ENCODE measurements at places on chromosomes 7 and 10. TPM values are rescaled to one million over a fixed set of nuclear protein-coding genes. Genes with fewer than 3 reads are reported as not detected.

DNA sequence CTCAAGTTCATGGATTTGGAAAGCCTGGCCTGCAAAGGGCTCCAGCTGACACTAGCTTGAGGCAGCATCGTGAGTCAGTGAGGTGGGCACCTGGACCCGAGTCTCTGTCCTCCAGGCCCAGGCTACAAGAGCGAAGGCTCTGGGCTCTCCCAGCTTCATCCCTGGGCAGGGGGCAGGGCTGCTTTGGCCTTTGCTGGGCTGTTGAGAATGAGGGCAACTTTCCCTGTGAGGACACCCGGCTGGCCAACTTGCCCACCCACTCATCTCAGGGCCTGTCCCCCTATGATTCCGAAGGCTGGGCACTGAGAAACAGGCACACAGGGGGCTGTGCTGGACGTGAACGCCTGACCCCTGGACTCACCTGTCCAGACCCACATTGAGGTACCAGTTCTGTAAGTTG, 24.4 kb downstream of the LDB3 start:
- DNase-seq, result no peak
- no peak overlapping the region for H3K27ac ChIP-seq
- H3K4me3 ChIP-seq, result no peak overlapping the region
- no peaks in the 10 kb centered on the region for H3K36me3 ChIP-seq

BCL7B gene
- 50.4 TPM for total RNA-seq

DNA sequence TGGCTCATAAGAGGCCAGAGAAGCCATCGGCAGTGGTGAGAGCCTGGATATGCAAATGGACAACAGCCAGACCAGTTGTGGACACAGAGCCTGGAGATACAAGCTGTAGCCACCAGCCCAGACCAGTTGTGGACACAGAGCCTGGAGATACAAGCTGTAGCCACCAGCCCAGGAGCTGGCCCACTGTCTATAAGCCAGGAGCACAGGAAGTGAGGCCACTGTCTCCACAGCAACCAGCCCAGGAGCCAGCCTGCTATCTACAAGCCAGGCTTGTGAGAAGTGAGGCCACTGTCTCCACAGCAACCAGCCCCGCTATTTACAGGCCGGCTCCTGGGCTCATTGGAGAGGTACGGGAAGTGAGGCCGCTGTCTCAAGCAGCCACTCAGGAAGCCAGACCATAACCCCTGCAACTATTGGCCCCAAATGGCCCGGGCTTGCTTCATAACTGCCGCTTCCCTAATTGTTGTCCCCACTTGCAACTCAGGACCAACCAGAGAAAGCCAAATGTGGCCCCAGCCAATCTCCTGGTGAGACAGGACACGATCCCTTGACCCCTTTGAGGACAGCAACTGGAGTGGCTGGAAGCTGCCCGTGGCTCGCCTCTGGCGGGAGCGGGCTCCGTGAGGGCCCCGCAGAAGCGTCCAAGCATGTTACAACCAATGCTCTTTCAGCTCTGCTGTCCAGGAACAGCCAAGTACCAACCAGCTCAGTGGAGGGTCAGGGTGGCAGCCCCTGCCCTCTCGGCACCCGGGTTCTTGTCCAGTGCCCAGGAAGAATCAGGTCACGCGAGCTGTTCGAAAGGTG, 44.1 kb upstream of the CNPY1 start:
- no peak for DNase-seq
- H3K27me3 ChIP-seq, result peaks cover 5% of the 10 kb centered on the region
- H3K27ac ChIP-seq, result no peak overlapping the region
- no peaks in the 10 kb centered on the region for H3K4me1 ChIP-seq

- H3K27me3 ChIP-seq, result no peaks in the 10 kb centered on the region
- H3K4me1 ChIP-seq, result peaks cover 18% of the 10 kb centered on the region
- no peak for DNase-seq
- peak overlapping the region; percentile 68 for H3K4me3 ChIP-seq
- no peaks in the 10 kb centered on the region for H3K36me3 ChIP-seq
Measured at GRCh38 chr10:47383261-47384147, 589 bp downstream of the ZNF488 start.

DNA sequence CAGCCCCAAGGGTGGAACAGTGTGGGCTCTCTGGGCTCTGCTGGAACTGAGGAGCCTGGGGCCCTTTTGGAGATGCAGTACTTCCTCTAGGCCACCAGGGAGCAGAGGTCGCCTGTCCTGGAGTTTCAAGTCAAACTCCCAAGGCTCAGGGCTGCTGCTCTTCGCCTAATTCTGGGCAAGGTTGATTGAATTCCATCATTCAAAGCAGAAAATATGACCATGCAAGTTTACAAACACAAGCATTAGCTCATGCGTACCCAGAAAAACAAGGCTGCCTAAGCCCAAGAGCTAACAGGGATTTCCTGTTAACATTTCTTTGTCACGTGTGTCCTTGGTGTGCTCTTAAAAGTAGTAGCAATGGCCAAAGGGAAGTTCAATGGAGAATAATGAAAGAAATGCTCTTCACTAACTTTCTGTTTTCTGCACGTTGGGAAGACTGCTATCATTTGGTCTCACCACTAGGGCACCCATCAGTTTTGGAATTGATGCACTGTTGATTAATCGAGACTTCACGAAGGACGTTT, 20.1 kb downstream of the LDB3 start:
- H3K27ac ChIP-seq, result no peak overlapping the region
- H3K4me3 ChIP-seq, result no peak overlapping the region
- no peaks in the 10 kb centered on the region for H3K27me3 ChIP-seq
- no peaks in the 10 kb centered on the region for H3K36me3 ChIP-seq
- no peaks in the 10 kb centered on the region for H3K4me1 ChIP-seq

VSTM2A gene
- not detected for total RNA-seq

SLIT1 gene
- total RNA-seq, result 0.42 TPM

OR2A42 gene
- not detected for total RNA-seq

- no peak overlapping the region for H3K4me3 ChIP-seq
- no peaks in the 10 kb centered on the region for H3K27me3 ChIP-seq
- no peaks in the 10 kb centered on the region for H3K4me1 ChIP-seq
- no peak for DNase-seq
Measured at GRCh38 chr7:47355684-47356083, 226.2 kb downstream of the TNS3 start.

MRC1 gene
- 0.37 TPM for total RNA-seq

- H3K27me3 ChIP-seq, result no peaks in the 10 kb centered on the region
- peaks cover 3% of the 10 kb centered on the region for H3K36me3 ChIP-seq
- DNase-seq, result peak; percentile 81
- H3K4me3 ChIP-seq, result no peak overlapping the region
- peaks cover 20% of the 10 kb centered on the region for H3K4me1 ChIP-seq
- H3K27ac ChIP-seq, result peak overlapping the region; percentile 52
Measured at GRCh38 chr10:27783660-27784059, 38.0 kb upstream of the MKX start.

DNA sequence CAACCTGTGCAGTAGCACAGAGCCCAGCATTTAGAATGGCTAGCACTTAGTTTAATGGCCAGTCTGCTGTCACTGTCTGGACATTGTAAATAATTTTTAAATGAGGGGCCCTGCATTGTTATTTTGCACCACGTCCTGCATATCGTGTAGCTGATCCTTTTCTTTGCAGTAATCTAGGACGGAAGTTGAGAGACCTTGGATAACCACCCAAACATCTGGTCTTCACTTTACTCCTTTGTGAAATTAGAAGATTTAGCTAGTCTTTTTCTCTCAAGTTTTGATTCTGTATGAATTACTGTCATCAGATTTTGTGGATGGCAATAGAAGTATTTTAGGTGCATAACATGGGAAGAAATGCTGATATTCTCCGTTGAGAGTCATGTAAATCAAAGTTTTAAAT, 1.9 kb downstream of the MIOS start:
- H3K4me1 ChIP-seq, result peaks cover 39% of the 10 kb centered on the region
- H3K36me3 ChIP-seq, result no peaks in the 10 kb centered on the region

DNA sequence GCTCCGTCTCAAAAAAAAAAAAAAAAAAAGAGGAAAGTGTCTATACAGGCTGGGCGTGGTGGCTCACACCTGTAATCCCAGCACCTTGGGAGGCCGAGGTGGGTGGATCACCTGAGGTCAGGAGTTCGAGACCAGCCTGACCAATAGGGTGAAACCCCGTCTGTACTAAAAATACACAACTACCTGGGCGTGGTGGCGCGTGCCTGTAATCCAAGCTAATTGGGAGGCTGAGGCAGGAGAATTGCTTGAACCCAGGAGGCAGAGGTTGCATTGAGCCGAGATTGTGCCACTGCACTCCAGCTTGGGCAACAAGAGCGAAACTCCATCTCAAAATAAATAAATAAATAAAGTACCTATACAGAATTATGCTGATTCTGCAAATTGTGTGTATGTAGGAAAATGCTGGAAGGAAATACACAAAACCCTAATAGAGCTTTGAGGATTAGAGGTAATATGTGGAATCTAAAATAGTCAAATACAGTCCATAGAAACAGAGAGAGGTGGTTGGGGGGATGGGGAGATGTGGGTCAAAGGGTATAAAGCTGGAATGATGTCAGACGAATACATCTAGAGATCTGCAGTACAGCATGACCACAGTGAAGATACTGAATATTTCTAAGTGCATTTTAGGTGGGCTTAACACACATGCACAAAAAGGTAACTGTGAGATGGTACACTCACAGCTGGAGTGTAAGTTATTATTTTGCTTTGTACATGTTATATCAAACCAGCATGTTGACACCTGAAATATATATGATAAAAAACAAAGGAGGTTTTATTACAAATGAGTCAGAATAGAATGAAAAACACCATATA, 174.5 kb upstream of the KLF14 start:
- H3K36me3 ChIP-seq, result peaks cover 49% of the 10 kb centered on the region
- no peaks in the 10 kb centered on the region for H3K27me3 ChIP-seq
- peaks cover 99% of the 10 kb centered on the region for H3K4me1 ChIP-seq

DNA sequence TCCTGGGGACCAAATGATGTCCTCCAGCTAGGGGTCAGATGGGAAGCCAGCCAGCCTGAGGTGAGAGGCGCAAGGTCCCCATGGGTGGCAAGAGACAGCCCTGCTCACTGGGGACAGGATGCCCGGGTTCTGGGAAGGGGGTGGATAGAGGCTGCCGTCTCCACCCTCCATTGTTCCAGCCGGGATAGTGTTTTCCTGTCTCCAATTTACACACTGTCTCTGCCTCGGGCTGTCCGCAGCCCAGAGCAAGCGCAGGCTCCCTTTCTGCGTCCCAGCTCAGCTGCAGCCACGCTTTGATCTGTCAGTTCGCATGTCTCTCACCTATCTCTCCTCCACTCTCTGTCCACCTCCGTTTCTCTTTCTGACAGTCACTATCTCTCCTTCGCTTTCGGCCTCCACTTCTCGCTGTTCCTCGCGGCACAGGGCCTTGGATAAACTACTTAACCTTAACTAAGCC, 2.1 kb downstream of the EPHB4 start:
- no peaks in the 10 kb centered on the region for H3K27me3 ChIP-seq
- H3K4me3 ChIP-seq, result no peak overlapping the region
- peaks cover 9% of the 10 kb centered on the region for H3K4me1 ChIP-seq
- no peak for DNase-seq
- H3K36me3 ChIP-seq, result peaks cover 18% of the 10 kb centered on the region
- H3K27ac ChIP-seq, result 0 out of 2 replicates have a peak overlapping the region, but pooled peaks have one; percentile 96

DNA sequence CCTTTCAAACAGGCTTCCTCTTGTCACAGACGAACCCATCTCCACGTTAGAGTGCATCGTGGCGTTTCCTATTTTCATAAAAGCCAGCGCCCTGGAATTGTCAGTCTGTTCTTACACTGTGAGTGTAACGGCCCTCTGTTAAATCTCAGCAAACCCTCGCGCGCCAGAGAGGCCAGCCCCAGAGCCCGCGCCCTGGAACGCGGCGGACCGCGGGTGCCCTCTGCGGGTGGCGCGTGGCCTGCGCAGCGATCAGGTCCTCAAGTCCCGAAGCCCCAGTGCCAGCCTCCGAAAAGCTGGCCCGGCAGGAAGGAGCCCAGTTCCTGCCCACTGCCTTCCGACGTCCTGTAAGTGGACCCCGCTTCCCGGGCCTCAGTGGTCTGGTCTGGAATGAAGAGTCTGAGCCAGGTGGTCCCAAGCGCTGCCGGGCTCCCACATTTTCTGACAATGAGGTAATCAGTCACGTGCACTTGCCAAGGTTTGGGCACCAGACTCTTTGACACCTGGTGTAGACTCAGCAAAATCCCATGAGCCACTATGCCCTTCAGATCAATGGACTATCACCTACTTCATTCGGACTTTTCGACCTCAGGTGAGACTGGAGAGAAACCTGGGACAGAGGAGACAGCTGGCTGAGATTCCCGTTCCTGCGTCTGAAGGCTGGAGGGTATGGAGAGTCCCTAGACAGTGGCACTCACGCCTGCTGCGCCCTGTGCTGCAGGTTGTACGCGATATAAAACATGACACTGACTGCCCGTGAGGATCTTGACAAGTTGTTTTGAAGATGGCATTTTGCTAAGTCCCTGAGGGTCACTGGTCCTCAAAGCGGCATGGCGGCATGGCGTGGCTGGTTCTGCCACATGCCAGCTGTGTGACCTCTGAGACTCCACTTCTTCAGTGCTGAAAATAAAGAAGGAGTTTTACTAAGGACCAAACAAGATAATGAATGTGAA, 109.4 kb upstream of the LANCL2 start:
- peak overlapping the region; percentile 62 for H3K4me3 ChIP-seq
- peak; percentile 60 for DNase-seq
- no peaks in the 10 kb centered on the region for H3K27me3 ChIP-seq

- no peak overlapping the region for H3K4me3 ChIP-seq
- peaks cover 35% of the 10 kb centered on the region for H3K27me3 ChIP-seq
- no peak overlapping the region for H3K27ac ChIP-seq
Measured at GRCh38 chr10:77385315-77385714, 252.3 kb downstream of the KCNMA1 start.

GRCh38 chr10:21825345-21825744, 178.2 kb downstream of the DNAJC1 start:
- no peak for DNase-seq
- H3K36me3 ChIP-seq, result no peaks in the 10 kb centered on the region
- H3K4me3 ChIP-seq, result no peak overlapping the region
- H3K27ac ChIP-seq, result no peak overlapping the region
- H3K27me3 ChIP-seq, result no peaks in the 10 kb centered on the region

DNA sequence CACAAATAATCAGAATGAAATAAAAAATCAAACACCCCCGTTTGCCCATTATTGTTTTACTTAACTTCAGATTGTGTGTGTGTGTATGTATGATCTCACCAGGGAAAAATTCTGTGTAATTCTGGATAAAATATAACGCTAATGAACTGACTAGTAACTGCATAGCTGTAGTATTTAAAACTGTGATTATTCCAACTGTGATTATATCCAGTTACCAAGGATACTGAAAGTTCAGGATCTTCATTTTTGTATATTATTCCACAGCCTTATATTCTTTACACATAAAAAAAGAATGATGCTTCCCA, 2.9 kb downstream of the TWIST1 start:
- DNase-seq, result no peak
- H3K4me1 ChIP-seq, result peaks cover 5% of the 10 kb centered on the region
- no peaks in the 10 kb centered on the region for H3K27me3 ChIP-seq
- H3K4me3 ChIP-seq, result no peak overlapping the region
- no peak overlapping the region for H3K27ac ChIP-seq

DNA sequence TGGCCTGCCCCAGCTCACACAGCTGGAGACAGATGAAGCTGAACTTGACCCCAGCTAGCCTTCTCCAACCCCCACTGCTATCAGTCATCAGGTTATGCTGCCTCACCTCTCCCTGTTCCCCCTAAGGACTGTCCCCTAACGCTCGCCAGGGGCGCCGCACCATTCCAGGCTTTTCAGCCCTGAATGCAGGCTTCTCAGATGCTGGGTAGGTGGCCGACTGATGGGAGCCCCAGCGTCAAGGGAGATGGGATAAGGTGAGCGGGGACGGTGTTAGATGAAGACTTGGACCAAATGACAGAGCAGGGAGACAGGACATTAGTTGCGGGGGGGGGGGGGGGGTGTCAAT, 15.8 kb upstream of the OPALIN start:
- H3K27ac ChIP-seq, result no peak overlapping the region
- no peaks in the 10 kb centered on the region for H3K4me1 ChIP-seq
- no peak overlapping the region for H3K4me3 ChIP-seq
- no peaks in the 10 kb centered on the region for H3K27me3 ChIP-seq
- DNase-seq, result no peak
- H3K36me3 ChIP-seq, result no peaks in the 10 kb centered on the region

GRCh38 chr10:110493832-110494426, 3.8 kb upstream of the DUSP5 start:
- no peak overlapping the region for H3K27ac ChIP-seq
- no peak overlapping the region for H3K4me3 ChIP-seq
- no peaks in the 10 kb centered on the region for H3K36me3 ChIP-seq
- no peak for DNase-seq
- peaks cover 17% of the 10 kb centered on the region for H3K4me1 ChIP-seq

Data from HCT116 (cell line).